ENCODE measurements at places on chromosomes 5 and 9.
A peak's percentile ranks its signal among the peaks of the same experiment; 100 is the strongest.

DNA sequence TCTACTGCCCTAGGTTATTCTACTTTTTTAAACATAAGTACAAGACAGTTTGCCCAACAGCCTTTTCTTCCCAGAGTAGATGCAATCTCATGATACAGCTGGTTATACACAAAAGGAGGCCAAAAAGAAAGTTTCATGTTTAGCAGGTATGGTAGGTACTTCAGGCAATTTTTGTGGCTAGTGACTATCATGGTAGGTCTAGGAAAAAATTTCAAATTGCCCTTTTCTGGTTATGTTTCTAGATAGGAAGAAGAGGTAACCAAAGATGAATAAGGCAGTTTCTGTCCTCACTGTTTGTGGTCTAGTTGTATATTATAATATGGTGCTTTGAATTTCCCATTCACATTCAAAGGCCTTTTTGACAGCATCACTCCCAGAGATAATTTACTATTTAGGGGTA is 19.7 kb downstream of the MEGF9 start:
- no peak for DNase-seq

- DNase-seq = no peak
Measured at GRCh38 chr5:140181525-140181924, 6.5 kb downstream of the CYSTM1 start.

DNA sequence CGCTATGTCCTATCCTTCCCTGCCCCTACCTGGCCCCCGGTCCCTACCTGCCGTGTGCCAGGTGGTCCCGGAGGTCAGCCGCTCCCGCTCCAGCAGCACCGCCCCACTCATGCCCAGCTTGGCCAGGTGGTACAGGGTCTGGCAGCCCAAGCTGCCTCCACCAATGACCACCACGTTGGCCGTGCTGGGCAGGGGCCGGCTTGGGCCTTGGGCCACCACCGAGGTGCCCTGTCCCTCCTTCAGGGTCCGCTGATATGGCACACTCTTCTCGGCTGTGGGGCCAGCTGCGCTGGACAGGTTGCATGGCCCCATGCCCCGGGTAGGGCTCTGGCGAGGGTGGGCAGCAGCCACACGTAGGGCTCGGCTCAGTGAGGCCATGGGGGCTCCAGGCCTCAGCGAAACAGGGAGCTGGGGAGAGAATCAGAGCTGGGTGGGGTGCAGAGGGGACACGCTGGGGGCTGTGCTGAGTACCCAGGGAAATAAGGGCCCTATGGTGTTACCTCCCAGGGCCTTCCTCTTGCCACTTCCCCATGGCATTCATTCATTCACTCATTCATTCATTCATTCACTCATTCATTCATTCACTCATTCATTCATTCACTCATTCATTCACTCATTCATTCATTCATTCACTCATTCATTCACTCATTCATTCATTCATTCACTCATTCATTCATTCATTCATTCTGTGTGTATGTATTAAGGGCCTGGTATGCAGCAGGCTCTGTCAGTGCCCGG is 4.2 kb downstream of the SARDH start:
- DNase-seq = no peak

GRCh38 chr9:98523231-98523901 is 185.4 kb downstream of the GABBR2 start:
- no peak for DNase-seq

GRCh38 chr5:124639095-124639665 is 107.3 kb downstream of the ZNF608 start:
- no peak for DNase-seq

GRCh38 chr5:115649541-115649940 is 23.7 kb upstream of the TMED7 start:
- DNase-seq = no peak

DNA sequence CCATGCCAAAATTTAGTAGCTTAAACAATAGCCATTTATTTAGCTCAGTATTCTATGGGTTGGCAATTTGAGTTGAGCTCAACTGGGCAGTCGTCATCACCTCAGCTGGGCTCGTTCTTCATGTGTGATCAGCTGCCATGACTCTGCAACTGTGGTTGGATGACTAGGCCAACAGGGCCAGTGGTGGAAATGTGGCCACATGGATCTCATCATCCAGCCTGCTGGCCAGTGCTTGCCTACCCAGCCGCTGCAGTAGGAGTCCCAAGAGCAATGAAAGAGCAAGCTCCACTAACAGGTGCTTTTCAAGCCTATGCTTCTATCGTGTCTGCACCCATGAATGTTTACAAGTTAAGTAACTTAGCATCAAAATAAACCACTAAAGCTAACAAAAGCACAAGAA is 158.0 kb downstream of the ATPSCKMT start:
- no peak for DNase-seq

DNA sequence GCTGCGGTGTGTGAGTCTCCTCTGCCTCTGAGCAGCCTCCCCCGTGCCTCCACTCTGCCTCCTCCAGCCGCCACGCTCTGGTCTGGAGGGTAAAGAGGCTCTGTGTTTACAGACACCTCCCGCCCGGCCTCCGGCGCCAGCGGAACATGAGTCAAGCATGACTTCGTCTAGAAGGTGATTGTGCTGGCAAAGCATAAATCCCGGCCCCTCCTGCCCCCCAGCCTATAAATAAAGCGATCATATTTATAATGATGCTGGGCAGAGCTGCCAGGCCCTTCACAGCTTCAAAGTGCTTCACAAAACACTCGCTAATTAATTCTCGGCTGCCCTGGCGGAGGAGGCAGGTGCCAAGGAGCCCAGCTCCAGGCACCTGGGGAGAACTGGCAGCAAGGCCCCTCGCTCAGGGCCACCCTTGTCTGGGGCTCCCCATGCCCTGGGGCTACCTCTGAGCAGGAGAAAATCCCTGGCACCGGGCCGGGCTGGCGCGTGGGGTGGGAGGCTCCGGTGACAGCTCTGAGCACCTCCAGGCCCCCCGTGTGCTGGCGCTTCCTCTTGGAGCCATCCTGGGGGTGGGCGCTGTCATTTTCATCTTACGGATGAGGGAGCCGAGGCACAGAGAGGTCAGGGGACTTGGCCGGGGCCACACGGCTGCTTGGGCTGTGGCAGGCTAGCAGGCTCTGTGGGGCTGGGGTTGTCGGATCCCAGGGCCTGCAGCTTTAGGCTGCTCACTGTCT is 87.8 kb downstream of the RXRA start:
- DNase-seq = peak; percentile 40

GRCh38 chr9:117551171-117551570 is 136.3 kb upstream of the ASTN2 start:
- DNase-seq = no peak

- DNase-seq = no peak
Measured at GRCh38 chr5:110045158-110045557, 355.4 kb downstream of the MAN2A1 start.

DNA sequence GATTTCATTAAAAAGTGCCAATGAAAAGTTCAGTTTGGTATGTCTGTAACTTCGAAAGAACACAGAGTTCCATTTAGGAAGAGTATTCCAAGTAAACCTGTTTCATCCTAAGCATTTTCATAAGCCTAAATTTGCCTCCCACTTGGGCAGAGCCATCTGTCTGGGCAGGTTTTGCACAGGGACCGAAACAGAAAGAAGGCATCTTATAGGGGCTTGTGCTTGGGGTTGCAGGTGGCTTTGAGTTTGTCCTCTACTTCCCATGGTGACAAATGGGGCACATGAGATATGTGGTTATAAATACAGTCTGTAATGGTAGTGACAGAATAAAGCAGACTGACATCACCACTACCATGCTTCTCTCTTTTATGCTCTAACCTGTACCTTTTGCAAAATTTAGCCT is 63.7 kb downstream of the MCTP1 start:
- no peak for DNase-seq

- DNase-seq = no peak
Measured at GRCh38 chr5:160435532-160435931, 13.9 kb downstream of the PTTG1 start.

GRCh38 chr9:123680352-123680751 is 249.6 kb downstream of the DENND1A start:
- peak; percentile 50 for DNase-seq

- peak; percentile 46 for DNase-seq
Measured at GRCh38 chr5:157900644-157901043, 41.7 kb upstream of the CLINT1 start.

DNA sequence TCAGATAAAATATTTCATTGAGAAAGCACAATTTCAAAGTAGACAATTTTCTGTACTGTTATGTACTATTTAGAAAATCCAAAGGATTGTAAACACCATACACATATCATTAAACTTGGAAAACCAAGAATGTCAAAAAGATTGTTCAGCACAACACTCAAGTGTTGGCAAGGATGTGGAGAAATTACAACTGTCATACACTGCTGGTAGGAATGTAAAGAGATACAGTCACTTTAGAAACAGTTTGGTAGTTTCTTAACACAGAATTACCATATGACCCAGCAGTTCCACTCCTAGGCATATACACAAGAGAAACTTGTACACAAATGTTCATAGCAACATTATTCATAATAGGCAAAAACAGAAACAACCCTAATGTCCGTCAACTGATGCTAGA is 71.2 kb downstream of the OR2K2 start:
- DNase-seq = no peak

- no peak for DNase-seq
Measured at GRCh38 chr5:64612344-64612961, 77.8 kb upstream of the SHISAL2B start.

GRCh38 chr5:179404321-179405053 is 59.2 kb upstream of the ADAMTS2 start:
- DNase-seq = no peak

GRCh38 chr5:141725891-141726290 is 43.9 kb upstream of the ARAP3 start:
- DNase-seq = no peak

GRCh38 chr5:133842846-133843611 is 125.4 kb downstream of the C5orf15 start:
- DNase-seq = no peak

DNA sequence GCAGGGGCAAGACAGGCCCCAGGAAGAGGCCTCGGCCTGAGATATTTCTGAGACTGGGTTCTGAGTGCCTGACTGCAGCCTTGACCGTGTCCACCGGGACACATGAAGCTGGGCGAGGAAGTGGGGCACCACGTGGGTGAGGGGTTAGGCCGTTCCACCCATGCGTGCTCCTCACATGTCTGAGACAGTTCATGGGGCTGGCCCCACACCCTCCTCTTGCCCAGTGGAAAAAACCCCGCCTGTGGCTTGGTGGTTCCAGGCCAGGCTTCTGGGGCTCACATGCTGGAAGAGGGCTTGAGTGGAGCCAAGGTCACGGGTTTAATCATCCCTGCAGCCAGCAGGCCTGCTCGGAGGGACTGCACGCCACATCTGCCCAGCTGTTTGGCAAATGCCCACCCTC is 11.4 kb downstream of the HMCN2 start:
- DNase-seq = no peak

GRCh38 chr5:329768-330167 is 8.3 kb downstream of the AHRR start:
- DNase-seq = no peak

DNA sequence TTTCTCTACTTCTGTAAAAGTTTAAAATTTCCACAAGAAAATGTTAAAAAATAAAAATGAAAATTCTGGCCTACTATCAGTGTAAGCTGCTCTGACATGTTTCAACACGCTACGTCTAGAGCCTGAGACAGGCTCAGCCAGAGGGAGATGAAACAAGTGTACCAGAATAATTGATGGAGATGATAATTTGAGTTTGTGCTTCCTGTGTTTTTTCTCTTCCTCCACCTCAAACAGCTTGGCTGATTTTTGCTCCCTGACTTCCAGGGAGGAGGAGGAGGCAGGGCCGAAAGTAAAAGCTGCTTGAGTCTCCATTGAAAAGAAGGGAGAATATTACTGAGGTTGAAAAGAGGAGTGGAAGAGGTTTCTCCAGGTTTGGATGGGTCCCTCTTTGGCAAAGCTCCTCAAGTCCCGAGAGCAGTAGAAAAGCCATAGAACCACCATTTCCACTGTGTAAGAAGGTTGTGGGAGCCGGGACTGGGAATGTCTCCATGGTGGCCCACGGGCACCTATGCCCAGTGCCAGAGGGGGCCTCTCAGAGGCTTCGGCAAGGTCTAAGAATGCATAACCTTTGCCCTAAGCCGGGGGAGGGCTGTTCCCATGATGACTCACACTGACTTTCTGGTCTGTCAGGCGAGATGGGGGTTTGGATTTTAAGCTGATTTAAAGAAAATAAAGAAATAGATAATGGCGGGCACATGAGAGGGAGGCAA is 95.1 kb downstream of the HRH2 start:
- no peak for DNase-seq

DNA sequence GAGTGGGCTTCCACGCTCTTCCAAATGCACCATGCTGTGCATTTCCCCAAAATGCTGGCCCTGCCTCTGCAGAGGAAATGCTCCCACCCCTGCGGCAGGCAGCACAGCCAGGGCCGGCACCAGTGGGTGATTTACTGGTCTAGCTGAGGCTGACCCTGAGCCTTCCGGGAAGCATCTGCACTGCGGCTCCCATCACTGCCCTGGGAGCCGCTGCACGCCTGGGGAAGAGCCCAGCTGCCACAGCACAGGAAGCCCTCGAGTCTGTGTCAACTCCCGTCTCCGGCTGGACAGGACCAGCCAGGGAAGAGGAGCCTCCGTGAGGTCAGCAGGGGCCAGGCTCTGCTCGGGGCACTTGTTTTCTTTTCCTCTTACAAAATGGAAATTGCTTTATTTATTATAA is 25.1 kb upstream of the EEIG1 start:
- DNase-seq = peak; percentile 75

- no peak for DNase-seq
Measured at GRCh38 chr9:123655681-123656423, 274.1 kb downstream of the DENND1A start.

- no peak for DNase-seq
Measured at GRCh38 chr9:34549407-34549732, 26.6 kb upstream of the ENHO start.

- no peak for DNase-seq
Measured at GRCh38 chr5:36730537-36731216, 124.3 kb downstream of the SLC1A3 start.

DNA sequence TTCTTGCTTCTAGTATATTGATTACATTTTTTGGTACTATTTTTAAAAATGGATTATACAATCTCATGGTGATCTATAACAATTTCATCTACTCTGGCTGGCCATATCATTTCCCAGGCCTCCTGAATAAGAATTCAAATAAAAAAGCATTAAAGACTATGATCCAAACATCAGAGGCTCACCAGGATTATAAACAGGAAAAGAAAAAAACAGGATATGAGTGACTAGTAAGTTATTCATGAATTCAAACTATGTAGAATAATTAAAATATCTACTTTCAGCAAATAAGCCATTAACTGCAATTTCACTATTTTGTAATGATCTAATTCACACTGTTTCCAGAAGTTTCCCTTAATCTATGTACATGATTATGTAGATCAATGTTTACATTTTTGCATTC is 293.1 kb upstream of the CDH6 start:
- DNase-seq = no peak

GRCh38 chr5:37966871-37967270 is 127.0 kb upstream of the GDNF start:
- no peak for DNase-seq

- no peak for DNase-seq
Measured at GRCh38 chr9:77451507-77451906, 196.6 kb downstream of the GNA14 start.

- DNase-seq = no peak
Measured at GRCh38 chr5:179180061-179180610, 120.0 kb downstream of the ZNF354C start.

GRCh38 chr5:32127711-32128110 is 46.4 kb downstream of the GOLPH3 start:
- DNase-seq = no peak

Measured in SHP77 treated with DMSO at 0.1 percent for 48 hours (cell line).